ENCODE measurements at places on chromosomes 4 and X.

- no peak for DNase-seq
Measured at GRCh38 chr4:86818841-86819240, 30.3 kb downstream of the SLC10A6 start.

DNA sequence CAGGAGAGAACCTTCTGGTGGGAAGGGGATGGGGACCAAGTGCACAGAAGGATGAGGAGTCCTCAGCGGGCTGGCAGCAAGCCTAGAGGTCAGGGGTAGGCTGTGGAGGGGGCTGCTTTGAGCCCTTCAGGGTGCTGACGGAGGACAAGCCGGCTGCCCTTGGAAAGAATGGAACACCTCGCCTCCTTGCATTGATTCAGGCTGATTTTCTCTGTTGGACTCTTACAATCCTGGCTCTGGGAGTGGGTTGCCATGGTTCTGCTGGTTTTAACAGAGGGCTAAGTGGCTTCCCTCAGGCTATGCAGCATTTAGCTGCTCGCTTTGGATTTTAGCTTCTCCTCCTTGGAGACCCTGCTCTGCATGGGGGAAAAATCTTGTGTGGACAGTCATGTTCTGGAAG is 49.4 kb upstream of the CHRNA9 start:
- DNase-seq = no peak

DNA sequence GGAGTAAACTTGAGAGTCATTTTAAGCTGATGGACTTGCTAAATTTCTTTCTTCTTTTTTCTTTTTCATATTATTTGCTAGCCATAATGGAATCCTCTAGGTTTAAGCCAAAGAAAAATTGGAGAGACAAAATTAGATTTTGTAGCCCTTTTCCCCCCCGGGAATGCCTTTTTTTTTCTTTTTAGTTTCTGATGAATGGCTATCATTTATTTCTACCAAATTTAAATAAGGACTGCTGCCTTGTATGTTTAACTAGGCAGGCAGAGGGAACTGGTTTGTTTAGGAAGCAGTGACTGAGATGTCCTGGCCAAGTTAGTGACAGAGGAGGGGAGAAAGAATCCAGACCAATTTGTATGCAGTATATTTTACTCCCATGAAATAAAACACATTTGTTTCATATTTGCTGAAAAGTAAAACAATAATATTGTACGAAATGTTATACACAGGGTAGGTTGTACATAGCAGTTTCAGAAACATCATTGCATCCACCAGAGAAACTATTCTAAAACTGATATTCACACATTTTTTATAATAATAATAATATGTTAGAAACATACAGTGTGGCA is 5.7 kb downstream of the PITX2 start:
- no peak for DNase-seq

- DNase-seq = no peak
Measured at GRCh38 chrX:135644624-135645023, 68.8 kb upstream of the CT45A1 start.

DNA sequence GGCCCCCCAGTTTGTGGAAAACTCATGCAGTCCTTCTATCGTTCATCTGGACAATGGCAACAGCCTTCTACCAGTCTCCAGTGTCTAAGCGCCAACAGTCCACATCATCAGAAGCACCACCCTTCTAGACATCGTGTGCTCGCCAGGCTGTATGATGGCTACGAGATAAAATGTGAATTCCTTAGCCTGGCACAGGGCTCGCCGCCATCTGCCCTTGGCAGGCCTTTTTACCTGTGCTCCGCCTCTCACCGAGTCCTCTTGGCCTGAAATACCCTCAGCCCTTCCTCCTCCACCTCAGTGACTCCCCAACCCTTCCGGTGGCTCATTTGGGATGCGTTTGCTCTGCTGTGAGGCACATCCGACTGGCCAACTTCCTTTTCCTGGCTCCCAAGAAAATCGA is 15.9 kb upstream of the STS start:
- no peak for DNase-seq

GRCh38 chr4:170691168-170691567 is 601.4 kb upstream of the AADAT start:
- DNase-seq = no peak

- DNase-seq = no peak
Measured at GRCh38 chrX:49203536-49203935, 3.5 kb upstream of the SYP start.

GRCh38 chr4:150244600-150244999 is 166.4 kb downstream of the DCLK2 start:
- no peak for DNase-seq

- DNase-seq = no peak
Measured at GRCh38 chr4:78318126-78318525, 233.4 kb upstream of the ANXA3 start.

- no peak for DNase-seq
Measured at GRCh38 chr4:4321951-4322688, 32.1 kb downstream of the ZBTB49 start.

DNA sequence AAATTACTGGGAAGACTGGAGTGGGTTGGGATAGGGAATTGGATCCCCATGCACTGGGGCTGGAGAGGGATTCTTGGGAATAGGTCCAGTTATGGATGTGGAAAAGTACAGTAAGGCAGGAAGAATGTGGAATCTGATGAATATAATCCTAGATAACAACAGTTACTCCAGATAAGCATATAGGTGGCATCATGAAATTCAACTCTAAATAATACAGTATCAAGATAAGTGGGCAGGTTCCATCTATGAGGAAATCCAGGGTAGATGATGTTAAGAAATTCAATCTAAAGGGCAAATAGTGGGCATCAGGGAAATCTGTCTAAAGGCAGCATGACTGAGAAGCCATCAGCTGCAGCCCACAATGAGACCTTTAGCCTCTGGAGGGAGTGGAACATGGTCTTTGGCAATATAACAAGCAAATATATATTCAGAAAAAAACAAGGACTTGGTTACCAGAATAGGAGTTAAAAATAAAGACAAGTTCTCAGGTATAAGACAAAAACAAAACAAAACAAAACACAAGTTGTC is 1.2 kb downstream of the DTHD1 start:
- DNase-seq = no peak

- DNase-seq = no peak
Measured at GRCh38 chr4:157572284-157572683, 351.8 kb downstream of the GRIA2 start.

GRCh38 chr4:104532677-104533076 is 38.0 kb upstream of the CXXC4 start:
- DNase-seq = no peak
